SK-N-SH treated with all-trans-retinoic acid at 6 μM for 48 hours (cell line): ENCODE measurements at places on chromosomes 12 and 14.

DNA sequence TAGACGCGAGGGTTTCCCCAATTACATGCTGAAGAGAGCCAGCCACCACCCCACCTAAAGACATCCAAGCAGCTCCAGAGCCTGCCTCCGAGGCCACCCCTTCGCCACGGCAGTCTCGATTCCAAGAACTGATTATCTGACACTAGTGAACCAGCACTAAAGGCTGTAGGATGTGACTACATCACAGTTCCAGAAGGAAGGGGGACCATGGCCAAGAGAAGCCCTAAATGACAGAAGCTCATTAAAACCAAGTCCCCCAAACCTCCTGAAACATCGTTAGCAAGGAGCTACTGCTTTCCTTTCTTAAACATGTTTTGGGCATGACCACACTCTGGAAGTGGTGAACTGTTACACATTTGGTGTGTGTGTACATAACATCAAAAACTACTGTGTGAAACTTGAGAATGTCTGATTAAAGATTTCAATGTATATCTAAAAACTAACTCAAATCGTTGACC is 88.2 kb downstream of the DUSP16 start:
- ATAC-seq: no peak

DNA sequence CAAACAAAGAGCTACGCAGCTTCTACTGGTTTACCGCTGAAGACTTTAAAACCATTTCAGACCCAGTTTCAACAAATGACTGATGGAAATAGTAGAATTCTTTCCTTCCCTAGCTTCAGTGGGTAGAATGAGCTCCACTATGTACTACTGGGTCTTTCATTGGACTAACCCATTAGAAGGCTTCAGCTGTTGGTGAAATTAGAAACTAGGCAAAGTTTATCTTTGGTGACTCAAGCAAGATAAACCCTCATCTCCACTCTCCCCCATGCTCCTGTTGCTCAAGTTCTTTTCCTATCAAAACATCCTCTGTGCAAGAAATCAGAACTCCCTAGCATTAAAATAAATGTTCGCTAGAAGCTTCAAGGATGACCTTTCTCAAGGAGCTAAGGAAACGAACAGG is 159.2 kb downstream of the PAWR start:
- ATAC-seq: no peak

GRCh38 chr14:23406725-23407355 is 1.2 kb downstream of the MYH6 start:
- no peak for ATAC-seq

GRCh38 chr14:39467889-39468524 is 35.8 kb upstream of the FBXO33 start:
- 0 out of 3 replicates have a peak, but pooled peaks have one; percentile 33 for ATAC-seq

DNA sequence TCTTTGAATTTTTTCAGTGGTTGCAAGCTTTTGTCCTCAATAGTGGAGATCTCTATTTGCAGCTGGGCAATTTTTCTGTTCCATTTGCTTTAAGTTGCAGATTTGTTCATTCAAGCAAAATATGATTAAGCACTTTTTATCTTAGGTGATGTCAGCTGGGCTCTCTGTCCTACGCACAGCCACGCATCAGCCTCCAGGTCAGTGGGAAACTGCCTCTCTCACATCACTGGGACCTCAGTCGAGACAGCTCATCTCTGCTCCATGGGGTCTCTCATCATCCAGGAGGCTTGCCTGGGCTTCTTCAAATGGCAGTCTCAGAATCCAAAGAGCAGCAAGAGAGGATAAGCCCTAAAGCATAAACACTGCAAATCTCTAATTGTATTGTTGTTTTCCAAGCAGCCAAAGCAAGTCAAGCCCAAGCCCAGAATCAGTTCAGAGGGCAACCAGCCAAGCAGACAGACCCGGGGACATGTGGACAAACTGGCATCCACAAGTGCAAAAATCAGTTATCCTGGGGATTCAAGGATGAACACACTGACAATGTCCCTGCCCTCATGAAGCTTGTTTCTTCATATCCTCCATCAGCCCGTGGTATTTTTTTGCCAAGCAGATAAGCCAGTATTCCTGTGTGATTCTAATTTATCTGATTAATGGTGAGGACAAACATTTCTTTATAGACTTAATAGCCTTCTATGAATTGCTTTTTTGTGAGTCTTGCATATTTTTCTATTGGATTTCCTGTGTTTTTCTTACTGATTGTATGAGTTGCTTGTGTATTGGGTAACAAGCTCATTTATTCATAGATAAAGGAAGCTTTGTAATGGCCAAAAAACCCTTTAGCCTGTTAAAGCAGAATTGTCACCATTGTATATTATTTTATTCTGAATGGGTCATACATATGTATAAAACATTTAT is 262.5 kb downstream of the GXYLT1 start:
- no peak for ATAC-seq

DNA sequence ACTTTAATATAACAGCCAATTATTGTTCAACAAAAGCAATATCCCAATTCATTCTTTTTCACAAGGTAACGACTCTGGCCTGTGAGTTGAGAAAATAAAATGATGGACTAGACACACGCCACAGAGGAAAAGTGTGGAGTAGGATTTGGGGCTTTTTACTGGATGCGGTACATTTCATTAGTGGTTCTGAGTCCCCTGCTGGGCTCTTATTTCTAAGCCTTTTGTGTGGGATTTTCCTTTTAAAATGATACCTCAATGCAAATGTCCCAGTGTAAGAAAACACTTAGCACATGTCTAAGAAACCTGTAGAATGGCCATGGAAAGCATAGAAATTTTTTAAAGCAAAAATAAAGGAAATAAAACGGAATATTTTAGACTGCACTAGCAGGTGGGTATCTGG is 73.4 kb downstream of the C12orf42 start:
- no peak for ATAC-seq

DNA sequence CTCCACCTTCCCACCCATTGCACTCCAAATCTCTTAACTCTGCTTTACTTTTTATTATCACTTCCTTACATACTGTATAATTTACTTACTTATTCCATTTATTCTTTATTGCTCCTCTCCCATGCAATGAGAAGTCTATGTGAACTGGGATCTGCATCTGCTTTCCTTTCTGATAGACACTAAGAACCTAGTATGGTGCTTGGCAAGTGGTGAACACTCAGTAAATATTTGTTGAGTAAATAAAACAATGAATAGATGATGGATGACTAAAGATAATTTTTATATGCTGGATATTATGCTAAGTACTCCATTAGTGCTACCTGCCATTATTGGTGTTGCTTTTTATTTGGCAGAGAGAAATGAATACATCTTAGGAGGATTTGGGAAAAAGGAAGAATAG is 151.0 kb downstream of the TPH2 start:
- ATAC-seq: no peak

DNA sequence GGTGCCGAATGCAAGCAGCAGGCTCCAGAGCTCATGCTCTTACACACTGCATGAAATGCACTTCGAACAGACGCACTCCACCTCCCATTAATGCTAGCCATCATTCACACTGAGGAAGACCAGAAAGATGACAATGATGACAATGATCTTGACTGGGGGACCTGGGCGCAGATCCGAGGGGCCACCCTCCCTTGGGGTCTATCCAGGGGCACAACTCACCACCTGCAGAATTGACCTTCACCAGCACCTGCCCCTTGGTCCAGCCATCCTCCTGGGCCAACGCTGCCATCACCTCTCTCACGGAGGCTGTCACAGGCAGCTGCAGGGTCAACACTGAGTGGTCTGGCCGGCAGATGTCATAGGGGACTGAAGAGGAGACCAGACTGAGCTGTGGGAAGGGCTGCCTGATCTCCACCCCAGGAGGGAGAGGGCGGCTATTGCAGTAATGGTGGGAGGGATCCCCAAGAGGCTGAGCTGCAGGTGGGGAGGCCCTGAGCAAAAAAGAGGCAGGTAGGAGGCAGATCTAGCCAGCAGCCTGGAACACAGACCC is 15.3 kb downstream of the RAPGEF3 start:
- no peak for ATAC-seq

DNA sequence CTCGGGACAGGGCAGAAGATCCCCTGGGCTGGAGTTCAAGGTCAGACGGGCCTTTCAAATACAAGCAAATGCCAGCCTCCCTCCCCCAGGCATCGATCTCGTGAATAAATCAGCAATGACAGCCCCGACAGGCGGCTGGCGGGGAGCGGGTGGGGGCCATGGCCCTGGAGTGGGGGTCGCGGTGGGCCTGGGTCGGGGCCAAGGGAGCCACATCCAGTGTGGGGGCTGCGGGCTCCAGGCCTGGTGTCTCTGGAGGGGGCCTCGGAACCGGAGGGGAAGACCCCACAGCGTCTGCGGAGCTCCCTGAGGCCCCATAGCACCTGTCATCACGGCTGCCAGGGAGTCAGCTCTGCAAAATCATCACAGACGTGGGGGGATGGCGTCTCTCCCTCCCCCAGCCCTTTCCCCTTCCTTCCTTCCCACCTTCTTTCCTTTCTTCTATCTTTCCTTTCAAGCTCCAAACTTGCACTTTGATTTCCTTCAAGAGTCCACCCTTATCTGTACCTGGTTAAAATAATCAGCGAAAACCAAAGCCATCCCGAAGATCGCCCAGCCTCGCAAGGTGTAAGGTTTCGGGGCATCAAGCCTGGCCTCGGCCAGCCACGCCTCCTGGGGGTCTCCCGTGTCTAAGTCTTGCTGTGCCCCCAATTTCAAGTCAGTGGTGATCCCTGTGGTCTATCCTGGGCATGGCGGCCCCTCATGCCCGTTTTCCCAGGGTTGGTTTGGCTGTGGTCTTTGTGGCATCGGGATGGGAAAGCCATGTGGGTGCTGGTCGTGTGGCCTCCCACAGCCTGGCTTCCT is 92.1 kb downstream of the NOC4L start:
- peak; percentile 13 for ATAC-seq

DNA sequence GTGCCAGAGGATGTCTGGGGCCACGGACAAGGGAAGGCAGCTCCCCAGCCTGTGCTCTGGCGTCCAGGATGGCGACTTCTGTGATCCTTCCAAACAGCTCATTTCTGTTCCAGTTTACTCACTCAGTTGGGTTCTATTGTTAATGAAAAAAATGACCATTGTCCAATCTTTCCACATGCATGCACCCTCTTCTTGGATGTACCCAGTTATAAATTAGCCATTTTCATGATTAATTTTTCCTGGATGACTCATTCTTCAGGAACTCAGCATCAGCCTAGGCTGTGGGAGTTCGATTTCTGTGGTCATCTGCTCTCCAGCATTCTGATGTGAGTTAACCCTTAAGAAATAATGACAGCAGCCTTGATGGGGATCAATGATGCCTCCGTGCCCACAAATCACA is 926.8 kb downstream of the BCL11B start:
- no peak for ATAC-seq

GRCh38 chr12:60094436-60094835 is 498.6 kb downstream of the SLC16A7 start:
- ATAC-seq: no peak

DNA sequence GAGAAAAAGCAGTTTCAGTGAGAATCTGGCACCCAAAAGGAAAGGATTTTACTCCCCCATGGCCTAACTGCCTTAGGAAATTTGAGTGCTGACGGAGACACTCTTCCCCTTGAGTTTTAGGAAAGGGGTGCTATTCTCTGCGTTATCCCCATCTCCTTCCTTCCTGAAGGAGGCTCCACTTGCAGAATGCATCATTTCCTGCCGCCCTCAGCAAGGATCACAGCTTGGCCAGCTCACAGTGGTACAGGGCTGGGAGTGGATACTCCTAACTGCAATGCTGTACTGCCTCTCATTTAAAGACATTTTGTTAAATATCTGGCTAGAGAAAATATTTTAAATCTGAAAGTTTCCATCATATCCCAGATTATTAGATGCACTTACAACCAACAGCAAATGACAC is 33.0 kb downstream of the RDH12 start:
- ATAC-seq: peak; percentile 59; the same call in 1 of the 3 replicates

- ATAC-seq: peak; percentile 43
These were observed at the start of gene CCDC63 for GRCh38 chr12:110846615-110847566. Gene CCDC63, plus strand, starts transcription at chr12:110846987. Its CDS starts 5,968 bp downstream, at chr12:110852955.

DNA sequence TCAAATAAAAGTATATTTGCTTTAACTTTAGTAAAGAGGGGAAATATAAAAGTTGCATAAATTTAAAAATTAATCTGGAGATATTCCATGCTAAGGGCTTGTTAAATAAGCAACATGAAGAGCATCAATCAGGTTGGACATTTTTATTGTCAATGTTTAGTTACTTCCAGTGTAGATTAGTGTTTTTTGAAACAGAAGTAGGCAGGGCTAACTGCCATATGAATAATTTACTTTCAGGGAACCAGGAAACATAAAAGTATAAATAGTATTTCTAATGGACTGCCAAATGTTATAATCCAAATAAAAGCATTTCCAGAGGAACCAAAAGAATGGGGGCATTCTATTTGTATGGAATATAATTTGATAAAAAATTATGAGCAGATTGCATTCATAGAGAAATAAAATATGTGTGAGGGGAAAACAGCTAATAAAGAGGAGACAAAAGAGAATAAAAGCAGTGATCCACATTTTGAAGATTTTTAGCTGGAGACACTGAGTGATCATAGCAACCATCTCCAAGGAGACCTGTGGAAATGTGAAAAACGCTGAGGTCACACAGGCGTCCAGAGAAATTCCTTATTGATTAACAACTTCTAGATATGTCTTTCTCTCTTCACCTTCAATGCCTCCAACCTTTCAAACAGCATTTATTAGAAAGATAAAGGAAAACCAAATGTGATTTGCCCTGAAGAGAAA is 70.8 kb downstream of the SRGAP1 start:
- peak; percentile 72 for ATAC-seq

DNA sequence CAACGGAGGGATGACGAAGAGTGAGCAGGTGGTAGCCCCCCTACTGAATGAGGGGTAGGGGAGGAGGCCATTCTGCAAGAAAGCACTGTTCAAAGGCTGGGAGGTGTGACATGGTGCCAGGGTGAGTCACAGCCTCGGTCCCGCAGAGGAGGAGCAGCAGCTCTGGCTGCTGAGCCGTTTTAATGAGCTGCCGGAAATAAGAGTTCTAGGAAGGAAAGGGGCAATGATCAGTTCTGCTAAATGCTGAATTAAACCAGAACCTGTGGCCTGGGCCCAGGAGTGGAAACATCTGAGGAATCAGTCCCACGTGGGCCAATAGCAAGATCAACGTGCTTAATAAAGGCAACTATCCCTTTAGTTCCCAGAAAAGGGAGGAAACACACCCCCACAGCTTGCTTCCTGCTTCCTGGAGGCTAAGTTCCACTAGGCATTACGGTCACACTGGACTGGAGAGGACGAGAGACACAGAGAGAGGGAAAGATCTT is 3.6 kb downstream of the ABCD4 start:
- no peak for ATAC-seq

DNA sequence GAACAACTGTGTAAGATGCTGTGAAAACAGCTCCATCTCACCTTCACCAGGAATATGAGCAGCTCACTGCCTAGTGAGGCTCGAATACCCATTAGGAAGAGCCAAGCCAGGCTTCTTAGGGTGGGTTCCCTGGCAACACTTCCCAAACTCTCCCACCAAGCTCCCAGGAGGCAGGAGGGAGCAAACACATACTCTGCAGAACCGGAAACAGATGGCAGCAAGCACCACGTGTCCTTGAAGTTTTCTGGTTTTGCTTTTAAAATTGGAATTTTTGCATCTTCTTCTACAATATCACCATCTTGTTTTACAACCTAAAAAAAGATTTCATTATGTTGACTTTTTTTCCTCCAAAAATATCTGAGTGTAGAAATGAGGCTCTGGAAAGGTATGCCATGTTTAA is 186.7 kb downstream of the ZFP36L1 start:
- no peak for ATAC-seq

GRCh38 chr14:96364962-96365361 is 1.6 kb downstream of the GSKIP start:
- ATAC-seq: no peak

GRCh38 chr12:84413656-84414055 is 498.9 kb downstream of the SLC6A15 start:
- peak; percentile 51 for ATAC-seq
